ENCODE measurements at places on chromosomes 2 and 18.

GRCh38 chr2:43212931-43213330, 13.5 kb downstream of the ZFP36L2 start:
- no peak for DNase-seq

DNA sequence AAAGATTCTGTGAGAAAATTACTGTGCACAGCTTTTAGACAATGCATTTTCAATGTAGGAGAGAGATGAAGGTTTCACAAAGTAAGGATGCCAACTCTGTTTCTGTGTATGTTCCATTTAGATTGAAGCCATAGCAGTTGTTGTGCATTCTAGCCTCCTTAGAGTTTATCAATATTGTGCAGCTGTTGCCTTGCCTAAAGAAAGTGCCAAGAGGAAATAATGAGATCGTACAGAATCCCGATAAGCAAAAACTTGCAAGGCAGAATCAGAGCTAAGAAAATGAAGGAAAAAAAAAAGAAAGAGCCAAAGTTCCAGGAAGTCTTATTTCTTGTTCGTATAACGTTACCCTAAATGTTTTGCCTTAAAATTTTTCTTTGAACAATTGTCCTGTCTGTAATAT, 965.0 kb downstream of the DCDC2C start:
- DNase-seq, result no peak

DNA sequence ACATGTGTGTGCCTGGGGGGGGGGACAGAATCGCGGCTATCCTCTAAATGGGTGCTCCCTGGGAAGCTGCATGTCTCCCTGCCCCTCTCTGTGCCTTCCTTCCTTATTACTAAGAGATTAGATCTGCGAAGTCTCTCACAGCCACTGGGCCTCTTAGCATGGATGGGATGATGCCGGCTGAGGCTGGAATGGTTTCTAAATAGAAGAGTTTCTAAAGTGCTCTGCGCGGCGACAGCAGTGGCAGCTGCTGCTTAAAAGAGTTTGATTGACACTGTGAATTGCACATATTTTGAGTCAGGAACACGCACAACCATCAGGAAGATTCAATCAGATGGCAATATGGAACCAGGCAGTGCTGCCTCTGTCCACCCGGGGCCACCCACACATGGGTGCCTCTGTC, 163.8 kb downstream of the CLIP4 start:
- DNase-seq, result no peak

GRCh38 chr2:40329739-40330030, 122.2 kb downstream of the SLC8A1 start:
- peak; percentile 46 for DNase-seq

GRCh38 chr2:144156736-144157640, 362.9 kb downstream of the ZEB2 start:
- DNase-seq, result no peak
